ENCODE measurements at places on chromosomes 2 and 18.

DNA sequence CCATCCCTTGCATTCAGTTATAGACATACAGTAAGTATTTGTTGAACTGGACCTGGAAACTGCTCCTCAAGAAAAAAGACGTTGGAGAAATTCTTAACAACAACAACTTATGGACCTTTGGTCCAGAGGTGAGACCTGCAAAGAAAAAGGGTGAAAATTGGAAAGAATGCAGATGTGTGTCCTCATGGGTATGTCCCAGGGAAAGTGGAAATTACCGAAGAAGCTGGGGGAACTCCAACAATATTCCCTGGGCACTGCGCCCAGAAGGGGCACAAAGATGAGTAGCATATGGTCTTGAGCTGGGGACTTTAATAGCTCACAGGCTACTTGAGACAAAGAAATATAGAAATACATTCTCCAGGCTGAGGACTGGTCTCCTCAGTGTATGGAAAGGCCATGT is 35.5 kb upstream of the YWHAQ start:
- no peak for DNase-seq

GRCh38 chr2:231512222-231512621 is 18.0 kb downstream of the NMUR1 start:
- DNase-seq: no peak

DNA sequence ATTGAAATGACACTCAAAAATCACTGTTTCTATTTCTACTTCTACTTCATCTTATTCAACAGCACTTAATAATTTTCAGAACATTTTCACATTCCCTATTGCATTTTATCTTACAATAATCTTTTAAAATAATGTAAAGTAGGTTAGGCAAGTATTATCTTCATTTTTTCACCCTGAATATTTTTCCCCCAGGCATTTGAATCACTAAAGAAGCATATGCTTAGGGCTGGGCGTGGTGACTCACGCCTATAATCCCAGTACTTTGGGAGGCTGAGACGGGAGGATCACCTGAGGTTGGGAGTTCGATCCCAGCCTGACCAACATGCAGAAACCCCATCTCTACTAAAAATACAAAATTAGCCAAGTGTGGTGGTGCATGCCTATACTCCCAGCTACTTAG is 6.7 kb downstream of the WDCP start:
- DNase-seq: no peak

GRCh38 chr18:62558015-62558663 is 35.3 kb downstream of the ZCCHC2 start:
- no peak for DNase-seq

DNA sequence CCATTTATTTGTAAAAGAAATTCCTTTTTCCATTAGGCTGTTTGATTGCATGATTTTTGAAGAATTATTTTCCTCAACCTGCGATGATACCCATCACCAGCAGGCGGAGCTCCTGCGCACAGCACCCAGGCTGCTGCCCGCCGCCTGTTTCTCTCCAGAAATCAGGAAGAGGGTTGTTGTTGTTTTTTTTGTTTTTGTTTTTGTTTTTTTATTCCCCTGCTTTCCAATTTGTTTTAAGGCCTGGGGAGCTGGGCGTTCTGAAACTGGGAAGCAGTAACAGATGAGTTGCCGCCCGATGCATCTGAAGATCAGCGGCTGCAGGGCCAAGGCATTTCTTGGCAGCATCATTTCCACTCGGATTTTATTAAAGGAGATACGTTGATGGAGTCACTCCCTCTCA is 132.1 kb downstream of the MBP start:
- peak; percentile 39 for DNase-seq

- no peak for DNase-seq
Measured at GRCh38 chr2:108407864-108408729, 30.3 kb downstream of the SULT1C4 start.

DNA sequence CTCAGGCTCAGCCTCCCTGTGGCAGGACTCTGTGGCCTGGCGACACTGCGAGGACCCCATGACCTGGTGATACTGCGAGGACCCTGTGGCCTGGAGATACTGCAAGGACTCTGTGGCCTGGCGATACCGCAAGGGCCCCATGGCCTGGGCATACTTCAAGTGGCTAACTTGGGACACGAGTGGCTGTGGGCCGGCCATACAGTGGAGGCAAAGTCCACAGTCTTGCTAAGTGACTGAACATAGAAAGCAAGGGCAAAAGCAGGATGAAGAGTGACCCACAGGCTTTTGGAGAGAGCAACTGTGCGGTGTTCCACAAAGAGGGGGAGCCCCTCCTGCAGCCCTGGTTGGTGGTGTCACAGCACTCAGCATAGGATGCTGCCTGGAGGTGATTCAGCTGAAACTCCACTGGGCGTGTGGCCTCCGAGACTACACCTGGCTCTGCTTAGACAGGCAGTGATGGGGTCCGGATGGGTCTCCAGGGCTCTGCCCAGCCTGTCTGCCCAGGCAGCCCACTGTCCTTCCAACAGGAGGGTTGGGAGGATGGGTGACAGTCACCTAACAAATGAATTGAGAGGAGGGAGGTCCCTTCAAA is 691.0 kb upstream of the HS6ST1 start:
- no peak for DNase-seq

GRCh38 chr2:96693286-96694200 is 46.3 kb downstream of the LMAN2L start:
- no peak for DNase-seq

Measured in activated T-cell treated with anti-CD3 and anti-CD28 coated beads for 1 hour (primary cell).